ENCODE measurements at places on chromosomes 7 and 10.

DNA sequence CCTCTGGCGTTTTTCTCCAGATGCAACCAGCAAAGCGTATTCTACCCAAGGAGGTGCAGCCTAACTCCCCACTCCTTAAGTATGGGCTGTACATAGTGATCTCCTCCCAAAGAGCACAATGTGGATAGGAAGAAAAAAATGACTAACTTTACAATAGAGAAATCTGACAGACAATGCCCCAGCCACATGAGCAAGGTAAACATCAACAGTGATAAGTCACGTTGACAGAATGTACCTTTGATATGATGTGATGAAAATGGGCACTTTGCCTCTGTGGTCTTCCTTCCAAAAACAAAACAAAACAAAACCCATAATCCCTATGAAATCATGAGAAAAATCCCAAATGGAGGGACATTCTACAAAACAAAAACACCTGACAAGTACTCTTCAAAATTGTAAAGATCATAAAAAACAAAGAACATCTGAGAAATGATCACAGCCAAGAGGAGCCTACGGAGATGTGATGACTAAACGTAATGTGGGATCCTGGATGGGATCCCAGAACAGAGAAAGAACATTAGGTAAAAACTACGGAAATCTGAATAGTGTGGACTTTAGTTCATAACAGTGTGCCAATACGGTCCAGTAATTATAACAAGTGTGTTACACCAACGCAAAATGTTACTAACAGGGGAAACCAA is 50.6 kb downstream of the ABLIM1 start:
- DNase-seq: no peak

DNA sequence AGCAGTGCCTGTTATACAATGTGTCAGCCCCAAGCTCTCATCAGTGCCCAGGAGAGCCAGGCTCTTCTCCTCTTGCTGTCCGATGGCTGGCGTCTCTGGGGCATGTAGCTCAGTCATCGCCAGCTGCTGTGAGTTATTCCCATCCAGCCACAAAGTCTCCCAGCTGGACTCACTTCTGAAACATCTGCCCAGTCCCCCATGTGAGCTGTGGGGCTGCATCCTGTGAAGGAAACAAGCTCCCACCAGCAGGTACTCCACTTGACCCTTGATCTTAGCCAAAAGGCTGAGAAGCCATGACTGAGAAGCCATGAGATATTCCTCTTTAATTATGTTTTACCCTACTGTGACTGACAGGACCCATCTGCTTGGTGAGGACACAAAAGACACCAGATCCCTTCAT is 212.7 kb upstream of the IGFBP3 start:
- DNase-seq: no peak

DNA sequence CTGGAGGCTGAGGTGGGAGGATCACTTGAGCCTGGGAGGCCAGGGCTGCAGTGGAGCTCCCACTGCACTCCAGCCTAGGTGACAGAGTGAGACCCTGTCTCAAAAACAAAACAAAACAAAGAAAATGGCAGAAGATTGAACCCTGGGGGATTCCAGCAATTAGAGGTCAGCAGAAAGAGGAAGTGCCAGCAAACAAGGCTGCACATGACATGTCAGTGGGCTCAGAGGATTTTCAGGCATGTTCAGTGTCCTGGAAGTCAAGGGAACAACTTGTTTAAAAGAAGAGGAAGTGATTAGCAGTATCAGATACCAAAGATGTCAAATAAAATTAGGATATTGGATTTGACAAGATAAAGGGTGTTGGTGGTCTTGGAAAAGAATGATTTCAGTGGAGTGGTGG is 32.3 kb downstream of the RAB18 start:
- no peak for DNase-seq

- DNase-seq: no peak
Observed at GRCh38 chr10:72832701-72833100, 60.8 kb upstream of the OIT3 start.

DNA sequence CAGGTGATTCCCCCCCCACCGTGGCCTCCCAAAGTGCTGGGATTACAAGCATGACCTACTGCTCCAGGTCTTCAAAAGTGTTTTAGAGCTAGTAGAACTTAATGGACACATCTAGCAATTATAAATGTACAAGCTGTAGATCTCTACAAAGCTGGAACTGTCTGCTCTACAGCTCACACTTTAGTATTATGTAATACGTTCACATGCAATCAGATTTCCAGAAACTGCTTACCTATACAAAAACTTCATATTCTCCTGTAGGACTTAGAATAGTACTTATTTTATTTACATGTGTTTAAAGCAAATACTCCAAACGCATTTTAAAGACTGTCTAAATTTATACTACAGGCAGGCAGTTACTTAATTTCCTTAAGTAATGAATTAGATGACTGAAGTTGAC is 39.2 kb upstream of the ASL start:
- DNase-seq: no peak

- no peak for DNase-seq
Observed at GRCh38 chr10:52437205-52437646, 123.1 kb downstream of the DKK1 start.

- DNase-seq: peak; percentile 98
Observed at GRCh38 chr10:119305860-119306513, 98.6 kb downstream of the GRK5 start.

- no peak for DNase-seq
Observed at GRCh38 chr7:36275735-36276284, 113.9 kb upstream of the ANLN start.

GRCh38 chr10:64798297-64798696 is 1277.1 kb downstream of the REEP3 start:
- no peak for DNase-seq

- no peak for DNase-seq
Observed at GRCh38 chr7:28596245-28596935, 184.1 kb downstream of the CREB5 start.

DNA sequence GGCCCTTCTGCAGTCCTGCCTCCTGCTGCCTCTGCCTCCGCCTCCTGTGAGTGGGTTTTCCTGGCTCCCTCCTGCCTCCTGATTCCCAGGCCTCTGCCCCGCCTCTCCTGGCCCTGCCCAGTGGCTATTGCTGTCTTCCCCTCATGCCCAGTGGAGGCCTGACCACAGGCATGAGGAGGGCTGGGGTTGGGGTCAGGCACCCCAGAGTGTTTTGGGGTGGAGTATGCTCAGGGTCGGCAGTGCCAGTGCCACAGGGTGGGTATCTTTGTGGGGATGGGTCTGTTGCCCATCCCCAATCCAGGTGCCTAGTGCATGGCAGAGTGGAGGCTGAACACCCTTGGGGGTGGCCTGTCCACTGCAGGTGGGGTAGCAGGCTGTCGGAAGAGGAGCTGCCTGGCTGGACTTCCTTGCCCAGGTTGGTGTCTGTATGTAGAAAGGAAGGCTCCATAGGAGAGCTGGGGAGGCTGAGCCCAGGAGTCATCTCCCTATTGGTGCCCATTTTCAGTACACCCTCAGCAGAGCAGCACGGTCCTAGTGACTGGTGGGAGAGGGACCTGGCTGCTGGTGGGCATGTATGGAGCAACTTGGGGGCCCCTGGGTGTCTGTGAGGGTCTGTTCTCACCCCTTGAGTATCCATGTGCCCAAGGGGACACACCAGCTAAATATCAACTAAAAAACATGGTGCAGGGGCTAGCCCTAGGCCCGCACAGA is 62.2 kb downstream of the ARHGAP22 start:
- no peak for DNase-seq

DNA sequence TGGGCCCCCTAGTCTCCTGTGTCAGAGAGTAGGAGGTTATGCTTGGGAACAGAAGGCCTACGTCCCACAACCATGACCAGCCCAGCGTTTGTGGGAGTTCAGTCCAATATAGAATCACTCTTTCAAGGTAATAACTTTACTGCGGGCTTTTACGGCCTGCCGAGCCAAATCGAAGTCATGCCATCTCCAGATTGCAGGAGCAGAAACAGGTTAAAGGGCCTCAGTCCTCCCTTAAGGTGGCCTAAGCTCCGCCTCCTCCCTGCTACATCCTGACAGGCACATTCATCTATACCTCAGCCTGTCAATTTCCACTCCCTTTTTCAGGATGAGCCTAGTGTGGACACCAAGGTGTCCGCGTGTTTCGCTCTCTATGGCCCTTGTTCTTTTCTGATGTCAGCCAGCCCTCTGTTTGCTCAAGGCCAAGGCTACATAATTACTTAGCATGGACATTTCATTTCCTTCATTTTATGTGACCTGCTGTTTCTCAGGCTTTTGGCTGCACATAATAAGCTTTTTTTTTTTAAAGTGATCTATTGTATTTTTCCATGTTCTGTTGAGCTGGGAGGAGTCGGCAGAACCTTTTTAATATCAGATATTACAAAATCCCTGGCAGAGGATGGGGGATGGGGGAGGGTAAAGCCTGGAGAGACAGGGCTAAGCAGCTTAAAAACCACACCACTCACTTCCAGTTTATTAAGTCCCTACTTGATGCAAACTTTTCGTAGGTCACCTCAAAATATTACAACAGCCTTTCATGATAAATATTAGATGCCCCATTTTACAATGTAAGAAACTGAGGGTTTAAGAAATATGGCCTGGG is 84.6 kb downstream of the CACNB2 start:
- no peak for DNase-seq

DNA sequence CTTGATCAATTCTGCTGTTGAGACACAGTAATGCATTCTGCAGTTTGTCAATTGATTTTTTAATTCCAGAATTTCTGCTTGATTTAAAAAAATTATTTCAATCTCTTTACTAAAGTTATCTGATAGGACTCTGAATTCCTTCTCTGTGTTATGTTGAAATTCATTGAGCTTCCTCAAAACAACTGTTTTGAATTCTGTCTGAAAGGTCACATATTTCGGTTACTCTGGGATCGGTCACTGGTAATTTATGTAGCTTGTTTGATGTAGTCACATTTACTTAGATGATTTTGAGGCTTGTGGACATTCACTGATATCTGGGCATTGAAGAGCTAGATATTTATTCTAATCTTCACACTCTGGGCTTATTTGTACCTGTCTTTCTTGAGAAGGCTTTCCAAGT is 67.2 kb upstream of the NME8 start:
- no peak for DNase-seq

- peak; percentile 26 for DNase-seq
Observed at GRCh38 chr7:77649716-77650349, 46.4 kb upstream of the RSBN1L start.

GRCh38 chr7:84021292-84021908 is 173.2 kb downstream of the SEMA3A start:
- DNase-seq: no peak

GRCh38 chr7:158975526-158976467 is 119.4 kb downstream of the DYNC2I1 start:
- no peak for DNase-seq

DNA sequence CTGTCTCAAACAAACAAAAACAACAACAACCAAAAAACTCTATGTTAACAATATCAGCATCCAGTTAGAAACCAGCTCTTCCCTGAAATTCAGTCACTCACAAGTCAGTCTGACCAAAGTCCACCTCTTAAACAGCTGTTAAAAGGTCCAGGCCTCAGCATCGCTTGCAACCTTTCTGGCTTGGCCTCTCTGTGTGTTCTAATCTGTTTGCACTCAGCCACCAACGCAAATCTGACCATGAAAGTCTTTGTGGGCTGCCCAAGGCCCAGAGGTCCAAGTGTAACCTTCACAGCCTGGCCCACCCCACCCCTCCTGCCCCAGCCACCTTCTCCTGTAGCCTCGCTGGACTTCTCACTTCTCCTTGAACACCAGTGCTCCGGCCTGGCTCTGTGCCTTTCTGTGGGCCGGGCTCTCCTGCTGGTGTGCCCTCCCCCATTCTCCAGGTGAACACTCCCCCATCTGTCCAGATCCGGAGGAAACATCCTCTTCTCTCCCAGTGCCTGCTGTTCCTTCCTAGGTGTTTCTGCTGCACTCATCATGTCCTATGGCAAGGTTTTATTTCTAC is 72.2 kb upstream of the EFCAB10 start:
- DNase-seq: no peak

DNA sequence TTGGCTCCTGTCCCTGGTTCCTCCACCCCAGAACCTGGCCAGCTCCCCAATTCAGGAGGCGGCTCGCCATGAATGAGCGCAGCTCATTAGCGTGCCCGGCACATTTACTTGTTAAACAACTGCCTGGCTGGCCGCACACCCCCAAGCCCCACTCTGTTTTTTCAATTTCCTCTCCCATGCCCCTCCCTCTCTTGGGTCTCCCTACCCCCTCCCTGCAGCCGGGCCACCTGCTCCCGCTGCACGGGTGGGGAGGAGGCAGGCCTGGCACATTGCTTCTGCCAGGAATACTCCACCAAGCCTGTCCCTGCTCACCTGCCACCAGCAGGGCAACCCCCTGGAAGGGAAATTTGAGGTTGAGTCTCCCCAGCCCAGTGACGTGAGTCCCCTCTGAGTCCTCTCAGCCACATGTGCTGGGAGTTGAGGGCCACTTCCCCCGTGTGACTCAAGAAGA is 2.5 kb upstream of the SLIT1 start:
- DNase-seq: no peak

- DNase-seq: no peak
Observed at GRCh38 chr10:2120746-2121145, 383.4 kb upstream of the ADARB2 start.

DNA sequence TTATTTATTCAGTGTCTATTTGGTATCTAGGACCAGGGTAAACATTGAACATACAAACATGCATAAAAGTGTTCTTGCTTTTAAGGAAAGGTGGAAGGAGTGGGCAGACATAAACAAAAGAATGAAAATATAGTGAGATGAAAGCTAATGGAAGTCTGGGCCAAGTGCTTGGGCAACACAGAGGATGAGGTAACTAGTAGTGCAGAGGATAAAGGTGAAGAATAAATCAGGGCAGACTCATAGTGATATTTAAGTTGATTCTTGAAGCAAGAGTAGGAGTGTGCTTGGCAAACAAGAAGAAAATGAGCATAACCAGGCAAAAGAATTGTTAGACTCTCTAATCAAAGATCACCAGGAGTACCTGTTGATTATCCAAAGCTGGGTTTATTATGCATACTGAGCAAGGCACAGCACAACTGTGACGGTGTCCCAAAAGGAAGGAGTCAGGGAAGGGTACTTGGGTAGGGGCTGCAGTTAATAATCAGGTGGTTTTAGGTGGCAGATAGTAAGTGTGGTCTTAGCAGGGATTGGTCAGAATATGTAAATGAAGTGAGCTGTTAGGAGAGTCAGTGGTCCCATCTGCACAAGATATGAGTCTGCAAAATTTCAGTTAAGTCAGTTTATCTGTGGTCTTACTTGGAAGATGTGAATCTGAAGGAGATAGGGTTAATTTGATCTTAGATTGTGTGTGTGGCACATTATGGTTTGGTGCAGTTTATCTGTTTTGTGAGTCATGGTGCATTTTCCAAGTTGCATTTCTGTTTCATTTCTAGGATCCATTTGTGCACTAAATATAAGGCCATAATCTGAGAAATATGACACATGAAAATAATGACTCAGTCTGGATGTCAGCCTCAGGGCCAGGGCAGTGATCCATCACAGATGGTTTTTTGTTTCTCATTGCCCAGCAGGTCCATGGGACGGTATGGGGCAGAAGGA is 30.6 kb upstream of the TAX1BP1 start:
- peak; percentile 41 for DNase-seq

GRCh38 chr10:16141499-16141898 is 281.2 kb upstream of the MINDY3 start:
- DNase-seq: no peak
